ENCODE measurements at places on chromosomes 4 and X.

DNA sequence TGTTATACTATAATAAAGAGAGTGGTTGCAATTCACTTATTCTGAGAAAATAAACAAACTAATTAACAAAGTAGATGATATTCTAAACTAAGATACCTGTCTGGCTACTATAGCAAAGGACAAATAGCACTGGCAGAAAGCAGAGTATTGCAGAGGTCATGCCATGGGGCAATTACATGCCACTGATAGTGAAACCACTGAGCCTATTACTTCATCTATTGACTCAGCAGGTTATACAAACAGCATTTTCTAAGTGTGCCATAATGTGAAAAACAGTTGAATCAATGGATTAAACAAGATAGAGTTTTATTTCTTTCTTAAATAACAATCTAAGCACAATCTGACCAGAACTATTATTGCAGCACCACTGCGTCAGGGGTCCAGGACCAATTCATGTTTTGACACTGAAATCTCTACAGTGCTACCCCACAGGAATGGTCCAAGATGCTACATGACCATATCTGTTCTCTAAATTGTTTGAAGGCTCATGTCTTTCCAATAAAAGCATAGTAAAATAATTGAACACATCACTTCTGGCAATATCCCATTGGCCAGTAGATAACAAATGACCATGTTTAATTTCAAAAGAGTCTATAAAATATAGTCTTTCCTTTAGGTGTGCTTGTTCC is 389.5 kb upstream of the GRID2 start:
- DNase-seq, result no peak

DNA sequence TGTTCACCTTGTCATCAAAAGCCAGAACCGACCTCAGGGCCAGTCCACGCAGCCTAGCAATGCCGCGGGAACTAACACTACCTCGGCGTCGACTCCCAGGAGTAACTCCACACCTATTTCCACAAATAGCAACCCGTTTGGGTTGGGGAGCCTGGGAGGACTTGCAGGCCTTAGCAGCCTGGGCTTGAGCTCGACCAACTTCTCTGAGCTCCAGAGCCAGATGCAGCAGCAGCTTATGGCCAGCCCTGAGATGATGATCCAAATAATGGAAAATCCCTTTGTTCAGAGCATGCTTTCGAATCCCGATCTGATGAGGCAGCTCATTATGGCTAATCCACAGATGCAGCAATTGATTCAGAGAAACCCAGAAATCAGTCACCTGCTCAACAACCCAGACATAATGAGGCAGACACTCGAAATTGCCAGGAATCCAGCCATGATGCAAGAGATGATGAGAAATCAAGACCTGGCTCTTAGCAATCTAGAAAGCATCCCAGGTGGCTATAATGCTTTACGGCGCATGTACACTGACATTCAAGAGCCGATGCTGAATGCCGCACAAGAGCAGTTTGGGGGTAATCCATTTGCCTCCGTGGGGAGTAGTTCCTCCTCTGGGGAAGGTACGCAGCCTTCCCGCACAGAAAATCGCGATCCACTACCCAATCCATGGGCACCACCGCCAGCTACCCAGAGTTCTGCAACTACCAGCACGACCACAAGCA is 898 bp downstream of the UBQLN2 start:
- peak; percentile 6 for DNase-seq

DNA sequence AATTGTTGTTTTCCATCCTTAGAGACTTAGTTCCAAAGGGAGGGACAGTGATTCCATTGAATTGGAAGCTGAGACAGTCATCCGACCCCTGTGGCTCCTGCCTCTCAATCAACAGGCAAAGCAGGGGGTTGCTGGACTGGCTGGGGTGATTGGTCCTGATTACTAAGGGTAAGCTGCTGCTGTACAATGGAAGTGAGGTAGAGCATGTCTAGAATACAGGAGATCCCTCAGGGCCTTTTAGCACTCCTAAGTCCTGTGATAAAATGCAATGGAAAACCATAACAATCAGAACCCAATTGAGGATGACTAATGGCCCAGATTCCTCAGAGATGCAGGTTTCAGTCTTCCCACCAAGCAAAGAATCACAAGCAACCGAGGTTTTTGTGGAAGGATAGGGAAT is 127.6 kb downstream of the AASDH start:
- no peak for DNase-seq

DNA sequence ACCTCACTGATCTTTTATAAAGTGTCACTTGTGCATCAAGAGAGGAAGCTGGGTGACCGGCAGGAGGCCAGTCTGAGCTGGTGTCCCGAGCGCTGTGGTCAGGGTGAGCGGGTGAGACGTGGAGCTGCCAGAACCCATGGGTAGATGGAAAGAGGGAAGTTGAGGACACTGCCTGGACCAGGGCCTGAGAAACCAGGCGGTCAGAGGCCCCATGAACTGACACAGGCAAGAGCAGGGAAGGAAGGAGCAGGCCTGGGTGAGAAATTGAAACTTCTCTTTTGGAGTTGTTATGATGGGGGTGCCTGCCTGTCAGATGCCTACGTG is 192.6 kb downstream of the AFAP1 start:
- no peak for DNase-seq

- DNase-seq, result no peak
Observed at GRCh38 chrX:31168551-31168950, 96.7 kb upstream of the FTHL17 start.

GRCh38 chr4:73772363-73772762 is 32.0 kb downstream of the CXCL8 start:
- DNase-seq, result no peak
